Activated CD4-positive, CD25-positive, alpha-beta regulatory T cell treated with anti-CD3 and anti-CD28 coated beads, Interleukin-2, amount 50 U/mL, for 16 hours (primary cell): ENCODE measurements at places on chromosomes 11 and 22.

- DNase-seq = no peak
Measured at GRCh38 chr22:27866135-27867084, 52.6 kb downstream of the PITPNB start.

DNA sequence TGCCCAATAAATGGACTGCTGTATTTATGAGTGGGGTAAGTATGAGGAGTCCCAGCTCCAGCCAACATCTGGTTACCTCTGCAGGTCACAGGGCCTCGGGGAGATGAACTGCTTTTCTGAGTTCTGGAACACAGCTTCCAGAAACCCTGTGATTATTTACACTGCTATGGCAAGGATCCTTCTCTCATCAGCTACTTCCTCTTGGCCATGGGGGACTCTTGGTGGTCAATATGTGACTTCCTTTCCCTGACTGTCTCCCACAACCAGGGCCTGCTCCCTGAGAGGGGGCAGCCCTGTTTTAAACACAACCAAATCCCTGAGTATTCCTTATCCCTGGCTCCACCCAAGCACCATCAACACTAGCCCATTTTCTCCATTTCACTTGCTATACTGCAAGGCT, 10.0 kb downstream of the RHOG start:
- no peak for DNase-seq

- no peak for DNase-seq
Measured at GRCh38 chr11:15884777-15885540, 471.4 kb downstream of the SOX6 start.

DNA sequence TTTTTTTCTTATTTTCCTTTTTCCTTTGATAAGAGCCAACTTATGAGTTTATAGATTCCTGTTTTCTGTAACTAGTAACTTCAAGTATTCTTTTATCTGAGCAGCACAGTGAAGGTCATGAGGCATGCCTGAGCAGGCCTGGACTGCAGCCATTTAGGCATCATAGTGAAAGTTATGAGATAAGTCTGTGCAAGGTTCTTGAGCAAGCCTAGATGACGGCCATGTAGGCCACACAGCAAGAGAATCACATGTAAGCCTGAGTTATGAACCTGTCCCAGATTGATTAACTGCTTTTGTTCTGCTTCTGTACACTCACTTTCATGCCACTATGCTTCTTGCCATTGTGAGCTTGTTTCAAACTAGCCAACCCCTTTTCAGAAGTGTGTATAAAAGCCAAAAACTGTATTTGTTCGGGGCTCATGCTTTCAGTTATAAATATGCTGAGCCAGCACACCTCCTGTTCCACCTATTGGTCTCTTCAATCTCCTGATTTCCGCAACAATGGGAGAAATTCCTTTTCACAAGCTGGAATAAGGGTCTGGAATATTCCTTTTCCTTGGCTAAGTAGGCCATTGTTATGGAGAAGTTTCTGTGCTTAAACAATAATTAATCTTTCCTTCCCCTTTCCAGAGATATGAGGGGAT, 745.7 kb downstream of the FAM181B start:
- no peak for DNase-seq

- DNase-seq = no peak
Measured at GRCh38 chr11:124602193-124602592, 9.0 kb upstream of the PANX3 start.

- DNase-seq = no peak
Measured at GRCh38 chr11:64052436-64052835, 16.7 kb downstream of the FLRT1 start.

- DNase-seq = no peak
Measured at GRCh38 chr11:64925536-64926436, 1.3 kb downstream of the PPP2R5B start.

- no peak for DNase-seq
Measured at GRCh38 chr11:76997512-76997911, 36.7 kb upstream of the B3GNT6 start.

DNA sequence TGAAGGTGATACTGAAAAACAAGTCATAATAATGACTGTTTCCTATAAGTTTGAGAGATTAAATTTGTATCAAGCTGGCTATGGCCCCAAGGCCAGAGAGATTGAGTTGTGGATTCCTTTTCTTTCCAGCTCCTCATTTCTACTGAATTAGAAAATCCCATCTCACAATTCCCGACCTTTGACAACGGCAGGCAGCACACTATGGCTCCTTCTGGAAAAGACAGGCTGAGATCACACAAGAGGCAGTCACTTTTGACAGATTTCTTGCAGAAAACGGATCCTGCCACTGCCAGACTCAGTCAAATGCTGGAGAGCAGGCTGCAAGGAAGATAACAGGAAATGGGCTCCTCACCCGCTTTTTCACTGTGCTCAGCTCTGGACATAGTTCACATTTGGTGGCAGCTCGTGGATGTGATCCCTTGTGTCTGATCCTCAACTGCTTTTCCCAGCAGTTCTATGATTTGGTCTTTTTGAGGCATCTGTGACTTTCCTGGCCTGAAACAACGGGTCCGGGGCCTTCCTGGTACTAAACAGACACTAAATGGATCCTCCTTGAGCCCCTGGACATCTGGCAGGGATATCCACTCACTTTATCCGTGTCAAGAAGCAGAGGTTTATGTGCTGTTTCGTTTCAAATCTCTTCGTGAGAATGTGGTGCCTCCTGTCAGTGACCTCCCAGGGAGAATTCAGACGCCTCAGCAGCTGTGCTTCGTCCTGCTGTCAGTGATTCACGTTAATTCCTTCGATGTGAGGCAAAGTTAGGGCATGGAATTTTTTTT, 26.1 kb upstream of the RTL6 start:
- DNase-seq = no peak

DNA sequence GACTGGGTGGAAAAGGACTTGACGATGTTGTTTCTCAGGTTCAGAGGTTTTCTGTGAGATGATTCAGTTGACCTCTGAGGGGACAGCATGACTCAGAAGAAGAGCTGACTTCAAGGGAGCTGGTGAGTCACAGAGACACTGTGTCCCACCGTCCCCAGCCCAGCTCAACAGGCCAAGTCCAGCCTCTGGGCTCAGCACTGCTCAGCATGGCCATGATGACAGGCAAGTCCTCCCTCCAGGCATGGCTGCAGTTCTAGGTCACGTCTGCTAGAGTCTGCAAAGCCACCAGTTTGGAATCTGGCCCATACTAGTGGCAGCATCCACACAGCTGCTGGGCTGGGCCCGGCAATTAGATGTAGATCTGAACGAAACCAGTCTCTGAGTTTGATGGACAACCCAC, 12.9 kb downstream of the TRIM29 start:
- DNase-seq = no peak
